Activated CD8-positive, alpha-beta memory T cell treated with anti-CD3 and anti-CD28 coated beads for 1 hour (primary cell): ENCODE measurements at places on chromosomes 7 and 10.

GRCh38 chr10:122047560-122047959 is 58.6 kb downstream of the TACC2 start:
- DNase-seq: no peak

- no peak for DNase-seq
Measured at GRCh38 chr7:13540429-13540828, 449.0 kb downstream of the ETV1 start.

GRCh38 chr10:61744469-61744868 is 81.7 kb downstream of the CABCOCO1 start:
- DNase-seq: no peak

- DNase-seq: no peak
Measured at GRCh38 chr7:142787783-142788182, 17.0 kb downstream of the PRSS2 start.

- no peak for DNase-seq
Measured at GRCh38 chr7:6385909-6386560, 61.7 kb downstream of the DAGLB start.

DNA sequence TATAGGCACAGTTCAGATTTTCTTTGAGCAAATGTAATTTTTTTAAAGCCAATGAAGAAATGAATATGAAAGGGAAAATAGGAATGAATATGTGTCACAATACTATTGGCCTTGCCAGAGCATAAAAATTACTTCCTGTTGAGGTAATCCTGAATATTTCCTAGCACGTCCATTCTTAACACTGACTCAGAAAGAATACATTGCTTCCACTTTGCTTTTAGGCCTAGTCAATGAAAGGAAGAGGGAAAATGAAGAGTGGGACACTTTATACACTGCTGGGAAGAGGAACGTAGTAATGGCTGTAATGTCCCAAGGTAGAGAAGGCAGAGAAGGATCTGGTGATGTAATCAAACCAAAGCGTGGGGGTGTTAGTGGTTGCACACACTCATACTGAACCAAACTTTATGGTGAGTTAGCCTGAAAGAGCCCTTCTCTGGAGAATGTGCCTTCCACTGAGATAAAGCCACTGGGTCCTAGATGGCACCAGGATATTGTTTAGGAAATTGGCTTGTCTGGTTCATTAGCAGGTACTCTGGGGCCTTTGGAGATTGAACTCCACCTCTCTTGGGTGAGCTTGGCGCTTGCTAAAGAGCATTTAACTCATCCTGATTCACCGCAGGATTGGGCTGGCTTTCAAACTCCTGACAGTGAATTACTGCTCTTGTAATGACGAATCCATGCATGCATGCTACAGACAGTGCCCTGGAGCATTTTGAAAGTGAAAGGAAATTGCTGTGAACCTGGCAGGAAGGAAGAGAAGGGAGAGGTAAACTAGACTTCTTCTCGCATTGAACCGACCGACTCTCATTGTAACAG is 254.9 kb downstream of the KIAA1217 start:
- no peak for DNase-seq

DNA sequence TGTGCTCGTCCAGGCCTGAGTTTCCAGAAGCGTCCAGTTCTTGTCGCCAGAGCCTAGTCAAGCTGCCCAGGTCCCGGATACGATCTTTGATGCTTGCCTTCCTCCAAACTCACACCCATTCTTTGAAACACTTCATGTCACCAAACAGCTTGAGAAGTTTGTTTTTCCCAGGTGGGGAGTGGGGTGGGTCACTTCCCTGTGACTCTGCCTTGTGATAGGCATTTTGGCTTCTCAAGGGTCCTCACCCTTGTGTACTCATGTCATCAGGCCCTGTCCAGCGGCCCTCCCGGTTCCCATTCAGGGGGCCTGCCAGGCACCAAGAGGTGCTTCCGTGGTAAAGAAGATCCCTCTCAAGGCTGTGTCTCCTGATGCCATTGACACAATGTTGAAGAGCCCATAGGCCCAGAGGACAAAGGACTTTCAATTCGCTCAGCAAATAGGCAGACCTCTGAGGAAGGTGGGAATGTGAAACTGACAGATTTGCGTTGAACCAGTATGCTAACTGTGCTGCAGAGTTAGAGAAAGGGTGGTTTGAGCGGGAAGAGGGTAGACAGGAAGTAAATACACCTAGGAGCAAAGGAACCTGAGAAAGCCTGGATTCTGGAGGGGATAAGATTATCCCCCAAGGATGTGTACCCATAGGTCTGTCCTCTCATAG is 24.7 kb upstream of the SFTPA1 start:
- no peak for DNase-seq

- DNase-seq: no peak
Measured at GRCh38 chr7:2815875-2816245, 28.2 kb downstream of the GNA12 start.

DNA sequence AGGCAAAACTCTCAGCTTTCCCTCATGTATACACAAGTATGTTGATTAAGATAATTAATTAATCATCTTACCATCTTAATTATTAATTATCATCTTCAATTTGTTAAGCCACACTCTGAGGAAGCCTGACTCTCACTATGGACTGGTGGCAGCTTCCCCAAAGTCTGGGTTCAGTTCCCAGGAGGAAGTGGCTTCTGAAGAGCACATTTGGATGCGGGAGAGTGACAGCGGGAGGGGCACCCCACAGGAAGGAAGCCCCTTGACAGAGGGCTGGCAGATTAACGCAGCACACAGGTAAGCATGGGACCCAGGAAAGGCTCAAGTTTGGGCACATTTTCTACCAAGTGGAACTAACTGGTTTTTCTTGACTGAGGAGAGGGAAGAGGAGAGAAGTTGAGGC is 13.4 kb upstream of the SLIT1 start:
- DNase-seq: no peak

GRCh38 chr10:62426600-62426999 is 52.4 kb downstream of the ZNF365 start:
- no peak for DNase-seq

DNA sequence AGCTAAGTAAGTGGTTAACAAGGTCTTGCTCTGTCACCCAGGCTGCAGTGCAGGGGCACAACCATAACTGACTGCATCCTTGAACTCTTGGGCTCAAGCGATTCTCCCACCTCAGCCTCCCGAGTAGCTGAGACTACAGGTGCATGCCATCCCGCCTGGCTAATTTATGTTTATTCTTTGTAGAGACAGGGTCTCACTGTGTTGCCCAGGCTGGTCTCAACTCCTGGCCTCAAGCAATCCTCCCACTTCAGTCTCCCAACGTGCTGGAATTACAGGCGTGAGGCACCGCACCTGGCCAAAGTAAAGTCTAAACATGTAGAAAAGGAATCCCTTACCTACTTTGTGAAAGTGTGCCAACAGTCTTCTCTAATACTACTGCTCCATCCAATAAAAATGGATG is 17.9 kb downstream of the PARD3 start:
- DNase-seq: no peak

- DNase-seq: no peak
Measured at GRCh38 chr10:97179731-97180362, 5.9 kb downstream of the SLIT1 start.

DNA sequence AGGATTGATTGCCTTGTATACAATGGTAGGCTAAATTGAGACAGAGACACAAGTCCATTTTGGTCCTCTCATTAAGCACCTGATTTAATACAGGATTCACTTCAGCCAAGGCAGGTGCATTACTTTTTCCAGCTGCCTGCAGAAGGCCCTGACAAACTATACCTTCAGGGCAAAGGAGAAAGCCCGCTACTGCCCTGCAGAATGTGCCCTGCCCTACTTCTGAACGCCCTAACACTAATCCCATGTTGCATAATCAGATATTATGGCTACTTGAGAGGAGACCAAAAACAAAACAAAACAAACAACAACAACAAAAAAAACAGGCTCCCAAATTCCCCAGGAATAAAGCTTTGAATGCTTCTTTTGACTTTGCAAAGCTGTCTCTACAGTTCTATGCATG is 116.9 kb upstream of the ABI1 start:
- no peak for DNase-seq

GRCh38 chr10:77873536-77874380 is 52.8 kb downstream of the DLG5 start:
- no peak for DNase-seq

DNA sequence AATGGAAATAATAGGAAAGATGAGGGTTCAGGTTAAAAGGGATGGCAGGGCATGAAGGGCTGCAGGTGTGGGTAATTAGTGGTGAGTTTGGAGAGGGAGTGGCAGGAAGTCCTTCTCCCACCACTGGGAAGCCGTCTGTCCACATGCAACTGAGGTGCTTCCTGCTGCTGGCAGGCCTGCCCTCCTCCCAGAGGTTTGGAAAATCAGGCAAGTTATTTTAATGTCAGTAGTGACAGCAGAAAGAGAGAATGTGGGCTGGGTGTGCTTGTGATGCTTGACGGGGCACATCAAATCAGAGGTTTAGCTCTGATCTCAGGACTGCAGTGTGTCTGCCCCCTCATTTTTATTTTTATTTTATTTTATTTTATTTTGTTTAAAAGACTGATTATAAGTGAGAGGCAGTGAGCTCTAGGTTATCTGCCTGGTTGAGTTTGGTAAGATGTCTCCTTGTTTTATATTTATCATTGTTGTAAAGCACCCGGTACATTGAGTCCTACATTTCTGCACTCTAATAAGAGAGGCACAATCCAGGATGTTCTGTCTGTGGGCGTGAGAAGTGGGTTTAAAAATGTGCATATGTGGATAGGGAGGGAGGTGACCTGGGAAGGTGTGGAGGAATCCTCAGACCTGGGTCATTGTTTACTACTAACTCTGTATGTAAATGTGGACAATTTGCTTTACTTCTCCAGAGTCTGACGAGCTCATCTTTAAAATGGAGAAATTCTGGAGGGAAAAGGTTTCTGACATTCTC is 504.4 kb downstream of the LRMDA start:
- DNase-seq: no peak

GRCh38 chr10:122879339-122880273 is at the start of gene FAM24B:
FAM24B (minus strand) TSS chr10:122879581; CDS start chr10:122850515, 29,066 bp downstream.
- DNase-seq: peak; percentile 93

DNA sequence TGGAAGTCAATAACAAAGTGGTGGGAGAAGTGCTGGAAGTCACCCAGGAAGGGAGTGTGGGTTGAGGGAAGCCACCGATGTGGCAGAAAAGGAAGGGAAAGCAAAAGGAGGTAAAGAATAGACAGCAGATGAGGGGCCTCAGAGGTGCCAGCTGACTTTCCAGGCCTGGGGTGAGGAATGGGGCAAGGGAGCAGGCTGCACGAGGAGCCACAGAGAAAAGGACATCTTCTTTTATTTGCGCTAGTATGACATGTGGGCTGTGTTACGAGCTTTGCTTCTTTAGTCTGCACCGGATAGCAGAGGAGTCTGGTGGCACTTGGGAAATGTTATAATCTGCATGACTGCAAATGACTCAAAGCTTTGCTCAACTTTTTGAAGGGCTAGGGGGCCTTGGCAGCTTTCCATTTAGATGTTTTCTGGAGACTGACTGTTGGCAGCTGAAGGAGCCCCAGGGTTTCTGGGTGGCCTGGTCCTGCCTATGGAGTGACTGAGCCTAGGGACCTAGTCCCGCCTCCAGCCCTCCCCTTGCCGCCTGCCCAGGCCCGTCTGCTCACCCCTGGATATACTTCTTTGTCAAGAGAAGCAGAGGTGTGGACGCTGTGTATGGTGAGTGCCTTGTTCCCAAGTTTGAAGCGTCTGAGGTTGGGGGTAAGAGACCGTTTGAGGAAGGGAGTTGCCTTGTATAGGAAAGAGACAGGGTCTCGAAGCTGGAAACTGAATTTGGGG is 5.1 kb downstream of the PRXL2A start:
- no peak for DNase-seq

DNA sequence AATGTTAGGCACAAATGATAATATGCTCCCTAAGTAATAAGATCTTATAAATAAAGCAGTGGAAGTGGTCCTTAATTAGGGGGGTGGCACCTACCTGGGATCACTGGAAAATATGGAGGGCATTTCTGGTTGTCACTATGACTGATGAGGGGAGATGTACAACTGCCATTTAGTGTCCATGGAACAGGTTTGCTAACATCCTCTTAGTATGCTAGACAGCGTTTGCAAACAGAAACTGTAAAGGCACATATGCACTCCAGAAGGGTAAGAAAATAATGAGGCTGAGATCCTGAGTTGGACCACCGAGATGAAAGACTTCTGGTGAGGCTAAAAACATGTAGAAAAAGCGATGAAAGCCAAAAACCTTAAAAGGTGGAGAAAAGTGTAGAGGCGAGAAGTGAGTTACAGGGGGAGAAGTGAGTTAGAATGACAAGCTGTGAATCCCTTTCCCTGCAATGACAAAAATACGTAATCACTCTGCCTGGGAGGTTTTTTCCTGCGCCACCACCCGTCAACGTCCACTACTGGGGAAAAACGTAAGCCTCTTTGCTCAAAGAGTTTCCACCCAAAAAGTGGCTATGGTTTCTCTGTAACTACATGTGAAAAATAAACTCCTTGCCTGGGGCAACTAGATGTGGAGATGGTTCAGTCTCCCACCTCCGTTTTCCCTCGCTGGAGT is 767 bp downstream of the KRIT1 start:
- DNase-seq: no peak

GRCh38 chr10:124092860-124093773 is at the start of gene CHST15:
CHST15 (minus strand) TSS chr10:124093598; CDS start chr10:124046212, 47,386 bp downstream.
- DNase-seq: no peak

- no peak for DNase-seq
Measured at GRCh38 chr7:73307436-73307835, 1.2 kb downstream of the NSUN5 start.

DNA sequence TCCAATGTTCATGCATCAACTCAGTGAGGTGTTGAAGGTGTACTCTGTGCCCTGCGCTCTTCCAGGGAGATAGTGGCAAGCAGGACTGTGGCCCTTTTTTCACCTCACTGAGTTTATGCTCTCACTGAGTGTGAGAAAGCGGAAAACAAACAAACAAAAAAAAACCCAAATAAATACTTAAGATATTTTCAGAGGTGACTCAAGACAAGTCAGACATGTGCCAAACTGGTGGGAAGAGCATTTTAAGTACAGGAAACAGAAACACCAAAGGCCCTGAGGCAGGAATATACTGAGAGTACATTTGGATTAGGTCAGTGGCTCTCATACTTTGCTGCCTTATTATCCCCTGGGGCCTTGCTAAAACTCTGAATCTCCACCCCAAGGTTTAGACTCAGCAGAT is 111.9 kb upstream of the IGFBP3 start:
- DNase-seq: no peak

- no peak for DNase-seq
Measured at GRCh38 chr10:115026056-115026745, 67.0 kb upstream of the ATRNL1 start.

DNA sequence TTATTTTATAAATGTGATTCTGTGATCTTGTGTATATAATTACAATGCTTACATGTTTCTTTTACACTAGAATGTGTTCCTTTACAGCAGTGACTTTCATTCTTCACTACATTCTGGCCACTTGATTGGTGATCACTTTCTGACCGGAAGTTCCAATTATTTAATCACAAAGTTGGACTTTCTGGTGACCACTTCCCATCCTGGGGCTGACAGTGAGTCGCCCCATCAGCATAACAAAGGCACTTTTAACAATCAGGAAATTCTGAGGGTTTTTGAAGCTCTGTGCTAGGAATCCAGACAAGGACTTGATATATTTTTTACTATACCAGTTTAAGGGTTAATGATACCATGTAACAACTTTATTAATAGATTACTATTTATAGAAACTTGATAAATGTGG is 282.3 kb upstream of the KAT6B start:
- no peak for DNase-seq
